Body of pancreas (tissue), 4 donors: ENCODE measurements at places on chromosomes 2 and 18. TPM values are rescaled to one million over a fixed set of nuclear protein-coding genes. Genes with fewer than 3 reads are reported as not detected.

CRYGC gene
- total RNA-seq: not detected

UCN gene
- total RNA-seq: not detected

LRP2 gene
- not detected for total RNA-seq

KATNAL2 gene
- 12.2 TPM for total RNA-seq

CHRND gene
- not detected for total RNA-seq

ANTXR1 gene
- 11.2 TPM for total RNA-seq

DNA sequence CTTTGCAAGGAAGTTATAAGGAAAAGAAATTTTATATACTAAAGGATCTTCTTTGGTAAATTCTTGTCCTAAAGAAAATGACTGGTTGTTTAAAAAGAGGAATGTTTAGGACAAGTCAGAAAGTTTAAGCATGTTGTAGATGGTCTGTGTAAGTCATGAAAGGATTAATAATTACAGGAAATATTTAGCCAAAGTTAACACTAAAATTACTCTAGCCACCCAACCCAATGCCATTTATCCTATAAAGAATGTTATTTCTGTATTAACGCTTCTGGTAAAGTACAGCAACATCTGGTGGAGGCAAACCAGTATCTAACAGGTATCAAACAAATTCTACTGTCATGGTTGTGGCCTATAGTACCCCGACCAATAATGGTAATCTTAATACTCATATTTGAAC is 546.9 kb upstream of the PKDCC start:
- H3K27me3 ChIP-seq: no peaks in the 10 kb centered on the region
- no peaks in the 10 kb centered on the region for H3K4me1 ChIP-seq
- no peak for DNase-seq
- H3K4me3 ChIP-seq: no peak overlapping the region

DNA sequence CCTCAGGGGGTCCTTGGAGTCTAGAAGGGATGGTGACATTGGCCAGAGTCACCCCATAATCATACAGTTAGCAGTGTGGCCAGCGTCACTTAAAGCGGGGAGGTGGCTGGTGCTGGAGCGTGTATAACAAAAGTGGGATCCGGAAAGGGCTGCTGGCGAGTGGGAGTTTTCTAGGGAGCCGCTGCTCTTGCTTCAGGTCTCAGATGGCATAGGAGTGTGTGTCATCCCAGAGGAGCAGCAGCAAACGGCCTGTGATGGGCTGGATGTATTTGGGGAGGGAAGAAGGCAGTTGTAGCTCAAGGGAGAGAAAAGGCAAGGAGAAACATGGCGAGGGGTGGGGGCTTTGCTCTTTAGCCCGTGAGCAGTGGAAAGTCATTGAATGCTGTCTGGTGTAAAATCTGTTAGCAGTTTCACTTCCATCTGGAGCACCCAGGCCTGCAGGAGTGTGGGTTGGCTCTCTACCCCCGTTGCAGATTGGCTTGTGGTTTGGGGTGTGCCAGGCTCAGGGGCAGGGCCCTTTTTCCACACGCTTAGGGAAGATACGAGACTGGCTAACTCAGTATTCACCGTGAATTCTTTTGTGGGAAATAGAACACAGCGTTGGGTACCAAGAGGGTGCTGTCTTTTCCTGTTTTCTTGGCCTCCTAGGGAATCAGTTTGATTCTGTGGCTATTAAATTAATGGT is 120.5 kb downstream of the AGAP1 start:
- H3K36me3 ChIP-seq: no peaks in the 10 kb centered on the region
- H3K4me3 ChIP-seq: no peak overlapping the region
- H3K4me1 ChIP-seq: peaks cover 32% of the 10 kb centered on the region

DNA sequence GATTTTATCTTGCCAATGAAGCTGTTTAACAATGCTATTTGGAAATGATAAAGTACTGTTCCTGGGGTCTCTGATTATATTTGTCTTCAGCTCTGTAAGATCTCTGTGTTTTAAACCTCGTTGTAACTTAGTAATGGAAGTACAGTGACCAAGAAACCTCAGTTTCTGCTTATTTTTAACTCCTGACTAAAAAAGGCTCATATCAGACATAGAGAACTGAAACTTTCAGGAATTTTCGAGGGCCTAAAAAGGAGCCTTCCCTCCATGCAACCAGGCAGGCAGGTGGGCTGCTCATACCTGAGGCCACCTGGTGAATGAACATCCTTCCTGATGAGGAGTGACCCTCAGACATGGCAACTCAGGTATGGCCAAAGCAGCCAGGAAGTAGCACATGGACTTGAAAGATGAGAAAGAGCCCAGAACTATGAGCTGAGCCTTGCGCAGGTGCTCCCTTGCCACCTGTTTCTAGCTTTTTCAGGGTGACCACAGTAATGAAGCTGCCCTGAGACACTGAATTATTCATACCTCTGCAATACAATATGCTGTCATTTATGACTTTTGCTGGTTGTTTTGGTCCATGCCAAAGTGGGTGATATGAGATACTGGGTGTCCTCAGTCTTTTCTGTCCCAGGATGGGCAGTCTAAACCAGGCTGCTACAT is 23.9 kb downstream of the MYO3B start:
- no peak overlapping the region for H3K4me3 ChIP-seq
- H3K27me3 ChIP-seq: no peaks in the 10 kb centered on the region
- peaks cover 4% of the 10 kb centered on the region for H3K4me1 ChIP-seq
- H3K36me3 ChIP-seq: no peaks in the 10 kb centered on the region
- H3K27ac ChIP-seq: no peak overlapping the region
- no peak for DNase-seq

- H3K4me1 ChIP-seq: peaks cover 52% of the 10 kb centered on the region
- H3K36me3 ChIP-seq: no peaks in the 10 kb centered on the region
- DNase-seq: peak; percentile 12
- H3K27ac ChIP-seq: peak overlapping the region; percentile 69
- H3K27me3 ChIP-seq: no peaks in the 10 kb centered on the region
These were observed 85.2 kb upstream of the SPATS2L start for GRCh38 chr2:200221055-200221955.

DNA sequence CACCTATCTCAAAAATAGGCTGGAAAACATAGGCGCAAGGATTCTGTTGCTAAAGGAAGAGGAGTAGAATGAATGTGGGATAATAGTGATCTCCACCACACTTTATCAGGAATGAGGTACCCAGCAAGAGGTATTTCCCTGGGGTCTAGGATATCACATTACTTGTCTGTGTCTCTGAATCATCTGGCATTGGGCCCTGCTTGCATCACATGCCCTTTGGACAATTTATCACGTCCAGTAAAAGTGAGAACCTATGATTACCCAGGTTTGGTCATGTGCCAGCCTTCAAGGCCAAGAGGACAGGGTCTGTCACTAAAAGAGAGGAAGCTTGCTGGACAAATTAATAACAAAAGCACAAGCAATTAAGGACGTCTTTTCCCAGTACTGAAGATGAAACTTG is 11.4 kb upstream of the TRAPPC8 start:
- no peak overlapping the region for H3K4me3 ChIP-seq
- H3K27me3 ChIP-seq: no peaks in the 10 kb centered on the region
- no peak overlapping the region for H3K27ac ChIP-seq
- no peaks in the 10 kb centered on the region for H3K4me1 ChIP-seq
- no peak for DNase-seq

GRCh38 chr2:113967272-113967671 is 77.4 kb downstream of the ACTR3 start:
- peaks cover 14% of the 10 kb centered on the region for H3K4me1 ChIP-seq
- no peak overlapping the region for H3K4me3 ChIP-seq
- no peaks in the 10 kb centered on the region for H3K36me3 ChIP-seq
- no peak overlapping the region for H3K27ac ChIP-seq
- no peak for DNase-seq
- no peaks in the 10 kb centered on the region for H3K27me3 ChIP-seq

GRCh38 chr2:72989770-72990556 is 72.6 kb downstream of the EMX1 start:
- no peaks in the 10 kb centered on the region for H3K27me3 ChIP-seq
- H3K4me1 ChIP-seq: peaks cover 16% of the 10 kb centered on the region
- no peak overlapping the region for H3K27ac ChIP-seq
- no peak for DNase-seq

DNA sequence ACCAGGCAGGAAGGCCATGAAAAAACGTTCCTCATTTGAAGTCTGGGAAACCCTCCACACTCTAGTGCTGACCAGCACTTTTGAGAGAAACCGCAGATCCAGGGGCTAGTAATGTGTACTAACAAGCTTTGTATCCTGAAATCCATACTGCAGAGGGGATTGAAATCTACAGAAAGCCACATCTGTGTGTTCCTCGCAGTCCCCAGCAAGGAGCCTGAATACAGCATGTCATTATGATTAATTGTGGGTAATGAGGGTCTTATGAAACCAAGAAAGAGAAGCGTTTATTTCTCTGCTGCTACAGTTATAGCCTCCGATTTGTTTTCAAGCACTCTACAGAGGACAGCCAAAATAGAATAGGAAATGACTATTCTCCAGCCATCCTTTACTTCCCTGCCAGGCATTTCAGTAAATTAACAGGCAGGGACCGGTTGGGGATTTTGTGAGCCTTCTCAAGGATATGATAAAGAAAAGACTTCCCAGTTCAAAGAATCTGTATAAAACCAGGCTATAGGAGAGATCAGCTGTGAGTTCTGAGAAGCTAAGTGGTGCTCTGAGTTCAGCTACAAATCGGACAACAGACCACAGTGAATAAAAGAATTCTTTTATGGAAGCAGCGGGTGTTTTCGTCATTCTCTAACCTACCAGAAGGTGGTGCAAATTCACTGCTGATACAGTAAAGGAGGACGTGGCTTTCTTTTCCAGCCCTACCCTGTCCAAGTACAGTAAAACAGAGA is 133.4 kb downstream of the INSIG2 start:
- no peak overlapping the region for H3K4me3 ChIP-seq
- H3K27ac ChIP-seq: no peak overlapping the region
- peaks cover 16% of the 10 kb centered on the region for H3K4me1 ChIP-seq
- H3K27me3 ChIP-seq: peaks cover 26% of the 10 kb centered on the region
